ENCODE measurements at places on chromosomes 1 and 21. TPM values are rescaled to one million over a fixed set of nuclear protein-coding genes. Genes with fewer than 3 reads are reported as not detected.

DNA sequence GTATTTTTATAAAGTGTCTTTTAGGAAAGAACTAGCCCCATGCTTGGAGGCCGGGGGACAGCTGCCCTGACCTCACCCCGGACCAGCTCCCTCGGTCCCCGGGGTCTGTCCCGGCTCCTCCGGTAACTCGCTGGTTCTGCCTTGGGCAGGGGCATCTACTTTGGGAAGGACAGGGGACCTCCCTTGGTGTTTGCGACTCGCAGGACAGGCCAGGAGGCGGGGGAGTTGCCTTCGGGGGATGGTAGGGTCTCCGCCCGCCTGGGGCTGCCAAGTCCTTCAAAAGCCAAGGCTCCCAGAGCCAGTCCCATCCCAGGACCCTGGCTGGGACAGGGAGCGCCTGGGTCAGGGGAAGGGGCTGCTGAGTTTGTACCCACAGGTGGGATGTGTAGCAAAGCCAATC, 157.9 kb downstream of the PEX14 start:
- H3K4me1 ChIP-seq: peaks cover 3% of the 10 kb centered on the region
- H3K27me3 ChIP-seq: no peaks in the 10 kb centered on the region
- no peak for DNase-seq
- no peak overlapping the region for H3K4me3 ChIP-seq
- H3K27ac ChIP-seq: no peak overlapping the region
- H3K36me3 ChIP-seq: no peaks in the 10 kb centered on the region

CALML6 gene
- 3.6 TPM for polyA plus RNA-seq

- no peaks in the 10 kb centered on the region for H3K36me3 ChIP-seq
- peak overlapping the region; percentile 30 for H3K27ac ChIP-seq
- no peaks in the 10 kb centered on the region for H3K4me1 ChIP-seq
- H3K27me3 ChIP-seq: no peaks in the 10 kb centered on the region
- no peak for DNase-seq
Observed at GRCh38 chr1:88150330-88150729, 533.7 kb upstream of the PKN2 start.

GRCh38 chr1:45037456-45037855, 25.4 kb downstream of the UROD start:
- no peaks in the 10 kb centered on the region for H3K4me1 ChIP-seq
- H3K27ac ChIP-seq: no peak overlapping the region
- no peak for DNase-seq
- H3K27me3 ChIP-seq: no peaks in the 10 kb centered on the region

SLC37A1 gene
- polyA plus RNA-seq: 8.4 TPM

GRCh38 chr1:171286032-171286705, 27.8 kb upstream of the FMO4 start:
- no peak overlapping the region for H3K4me3 ChIP-seq
- DNase-seq: no peak
- no peaks in the 10 kb centered on the region for H3K4me1 ChIP-seq
- H3K27ac ChIP-seq: no peak overlapping the region
- no peaks in the 10 kb centered on the region for H3K27me3 ChIP-seq
- no peaks in the 10 kb centered on the region for H3K36me3 ChIP-seq

GRCh38 chr1:75725266-75725665, 757 bp downstream of the ACADM start:
- H3K4me3 ChIP-seq: peak overlapping the region; percentile 68
- H3K27me3 ChIP-seq: no peaks in the 10 kb centered on the region
- no peaks in the 10 kb centered on the region for H3K36me3 ChIP-seq
- H3K4me1 ChIP-seq: peaks cover 11% of the 10 kb centered on the region
- no peak for DNase-seq
- peak overlapping the region; percentile 83 for H3K27ac ChIP-seq

CENPL gene
- 0.73 TPM for polyA plus RNA-seq

HSF2BP gene
- 0.11 TPM for polyA plus RNA-seq

GRCh38 chr1:204426035-204426436, 14.4 kb upstream of the PPP1R15B start:
- H3K27ac ChIP-seq: no peak overlapping the region
- no peak overlapping the region for H3K4me3 ChIP-seq
- H3K27me3 ChIP-seq: no peaks in the 10 kb centered on the region
- H3K36me3 ChIP-seq: no peaks in the 10 kb centered on the region
- H3K4me1 ChIP-seq: no peaks in the 10 kb centered on the region

DNA sequence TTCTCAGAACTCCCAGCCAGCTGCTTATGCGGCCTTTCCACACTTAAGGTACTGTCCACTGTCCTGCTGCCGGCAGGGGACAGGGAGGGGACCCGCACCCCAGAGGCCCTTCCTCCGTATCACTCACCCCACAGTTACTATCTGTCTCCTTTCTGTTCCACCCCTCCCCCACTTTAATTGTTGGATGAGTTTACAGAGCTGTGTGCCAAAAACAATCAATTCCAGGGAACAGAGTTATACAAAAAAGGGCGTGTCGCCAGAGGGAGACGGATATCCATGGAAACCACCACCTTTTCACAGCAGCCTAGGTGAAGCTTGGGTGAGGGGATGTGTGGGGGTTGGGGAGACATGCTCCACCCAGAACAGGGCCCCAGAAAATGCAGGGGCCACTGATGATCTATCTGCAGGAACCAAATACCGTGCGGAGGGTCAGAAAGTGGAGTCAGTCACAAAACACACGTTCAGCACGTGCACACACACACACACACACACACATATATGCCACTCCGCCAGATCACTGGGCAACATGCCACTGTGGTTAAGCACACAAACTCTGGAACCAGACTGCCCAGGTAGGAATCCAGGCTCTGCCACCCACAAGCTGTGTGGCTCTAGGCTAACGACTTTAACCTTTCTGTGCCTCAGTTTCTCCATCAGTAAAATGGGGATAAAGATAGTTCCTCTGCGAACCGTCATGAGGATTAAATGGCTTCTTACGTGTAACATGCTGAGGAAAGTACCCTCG, 30.5 kb downstream of the CASZ1 start:
- no peak overlapping the region for H3K27ac ChIP-seq
- H3K36me3 ChIP-seq: no peaks in the 10 kb centered on the region
- H3K4me1 ChIP-seq: peaks cover 15% of the 10 kb centered on the region
- DNase-seq: peak; percentile 83
- no peak overlapping the region for H3K4me3 ChIP-seq

GRCh38 chr1:116537898-116538297, 32.9 kb downstream of the CD58 start:
- H3K4me1 ChIP-seq: no peaks in the 10 kb centered on the region
- no peak overlapping the region for H3K27ac ChIP-seq
- no peak overlapping the region for H3K4me3 ChIP-seq
- H3K36me3 ChIP-seq: no peaks in the 10 kb centered on the region
- H3K27me3 ChIP-seq: no peaks in the 10 kb centered on the region

TNNT2 gene
- 7.0 TPM for polyA plus RNA-seq

DNA sequence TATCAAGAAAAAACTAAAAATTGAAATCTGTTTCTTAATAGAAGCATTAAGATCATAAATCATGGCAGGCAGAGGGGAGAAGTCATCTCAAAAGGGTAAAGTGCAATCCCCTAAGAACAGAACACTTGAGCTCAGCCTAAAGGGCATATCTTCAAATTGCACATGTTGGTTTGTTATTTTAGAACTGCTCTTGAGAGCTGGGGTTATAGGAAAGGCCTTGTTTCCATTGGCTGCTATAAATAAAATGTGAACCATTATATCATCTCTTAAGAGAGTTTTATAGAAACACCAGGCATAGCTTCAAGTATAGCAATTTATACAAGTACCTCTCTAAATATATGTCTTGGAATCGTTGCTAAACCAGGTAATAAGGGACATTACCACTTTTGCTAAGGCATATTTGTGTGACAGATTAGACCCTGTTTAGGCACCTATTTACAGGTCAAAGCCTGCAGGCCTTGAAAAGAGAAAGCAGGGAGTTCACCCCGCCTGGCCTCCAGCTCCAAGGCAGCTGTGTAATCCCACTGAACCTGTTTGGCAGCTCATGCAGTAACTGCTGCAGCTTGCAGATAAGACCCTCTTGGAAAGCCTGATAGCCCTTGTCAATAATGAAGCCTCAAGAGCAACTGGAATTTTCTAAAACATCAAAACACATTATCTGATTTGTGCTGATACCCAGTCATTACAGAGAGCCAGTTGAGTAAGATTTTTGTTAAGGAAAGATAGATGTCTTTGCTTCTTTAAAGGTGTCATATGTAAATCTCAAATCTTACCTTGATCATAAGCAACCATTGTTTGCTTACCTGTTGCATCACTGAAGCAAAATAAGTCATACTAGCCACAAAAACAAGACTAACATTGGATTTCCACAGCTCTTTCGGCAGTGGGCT, 24.2 kb upstream of the SYDE2 start:
- peaks cover 36% of the 10 kb centered on the region for H3K4me1 ChIP-seq
- peak; percentile 72 for DNase-seq
- no peaks in the 10 kb centered on the region for H3K27me3 ChIP-seq

RPF1 gene
- 10.1 TPM for polyA plus RNA-seq

GJA5 gene
- 2.6 TPM for polyA plus RNA-seq

DNA sequence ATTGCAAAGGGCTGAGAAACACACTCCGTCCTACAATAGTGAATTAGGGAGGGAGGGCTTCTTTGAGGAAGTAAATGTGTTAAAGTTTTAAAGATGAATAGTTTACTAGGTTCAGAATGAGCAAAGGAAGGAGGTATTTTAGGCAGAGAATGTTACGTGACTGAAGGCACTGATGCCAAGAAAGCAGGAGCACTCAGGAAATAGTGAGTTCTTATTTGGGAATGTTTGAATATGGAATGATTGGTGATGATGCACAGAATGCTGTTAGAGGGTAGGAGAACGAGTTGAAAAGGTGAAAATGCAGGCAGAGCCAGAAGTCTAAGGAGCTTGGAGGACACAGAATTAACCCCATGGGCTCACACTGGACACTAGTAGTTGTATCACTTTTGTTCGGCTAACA, 108.0 kb downstream of the NRIP1 start:
- no peaks in the 10 kb centered on the region for H3K27me3 ChIP-seq
- H3K36me3 ChIP-seq: no peaks in the 10 kb centered on the region
- no peaks in the 10 kb centered on the region for H3K4me1 ChIP-seq

DNA sequence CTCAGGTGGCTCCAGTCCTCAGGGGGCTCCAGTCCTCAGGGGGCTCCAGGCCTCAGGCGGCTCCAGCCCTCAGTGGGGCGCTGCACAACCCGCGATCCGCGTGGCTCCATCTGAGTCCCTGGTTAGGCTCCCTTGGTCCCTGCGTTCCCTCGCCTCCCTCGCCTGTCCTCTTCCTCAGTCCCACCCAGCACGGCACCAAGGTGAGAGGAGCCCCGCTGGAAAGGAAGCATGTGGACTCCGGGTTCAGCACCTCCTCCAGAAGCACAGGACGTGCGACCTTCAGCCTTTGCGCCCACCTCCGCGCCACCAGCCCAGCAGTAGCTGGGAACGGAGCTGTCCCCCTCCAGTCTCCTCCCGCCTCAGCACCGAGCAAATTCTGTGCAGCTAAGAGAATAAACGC, 8.1 kb upstream of the OR2M5 start:
- no peak overlapping the region for H3K27ac ChIP-seq
- DNase-seq: no peak
- no peaks in the 10 kb centered on the region for H3K27me3 ChIP-seq
- H3K4me1 ChIP-seq: no peaks in the 10 kb centered on the region
- H3K36me3 ChIP-seq: no peaks in the 10 kb centered on the region

DNA sequence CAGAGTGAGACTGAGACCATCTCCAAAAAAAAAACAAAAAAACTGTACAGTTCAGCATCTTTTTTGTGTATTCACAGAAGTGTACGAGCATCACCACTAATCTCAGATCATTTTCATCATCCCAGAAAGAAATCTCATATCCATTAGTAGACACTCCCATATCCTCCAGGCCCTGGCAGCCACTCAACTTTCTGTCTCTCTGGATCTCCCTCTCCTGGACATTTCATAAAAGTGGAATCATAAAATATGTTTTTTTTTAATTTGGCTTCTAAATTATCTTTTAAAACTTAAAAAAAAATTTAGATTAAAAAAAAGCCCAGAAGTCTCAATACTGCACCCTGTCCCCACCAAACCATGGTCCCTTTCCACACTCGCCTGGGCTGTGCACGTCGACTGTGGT, 22.1 kb downstream of the RIPPLY3 start:
- no peaks in the 10 kb centered on the region for H3K36me3 ChIP-seq
- no peak for DNase-seq
- no peak overlapping the region for H3K27ac ChIP-seq
- no peak overlapping the region for H3K4me3 ChIP-seq
- no peaks in the 10 kb centered on the region for H3K4me1 ChIP-seq

GRCh38 chr1:183106746-183107145, 79.3 kb upstream of the LAMC2 start:
- no peaks in the 10 kb centered on the region for H3K27me3 ChIP-seq
- no peaks in the 10 kb centered on the region for H3K4me1 ChIP-seq
- no peaks in the 10 kb centered on the region for H3K36me3 ChIP-seq
- H3K4me3 ChIP-seq: no peak overlapping the region

VWA1 gene
- polyA plus RNA-seq: 58.7 TPM

ADCY10 gene
- not detected for polyA plus RNA-seq

GRCh38 chr1:231216498-231216897, 24.5 kb upstream of the GNPAT start:
- H3K4me3 ChIP-seq: no peak overlapping the region
- no peaks in the 10 kb centered on the region for H3K27me3 ChIP-seq
- no peak overlapping the region for H3K27ac ChIP-seq

HTR6 gene
- polyA plus RNA-seq: not detected

TMOD4 gene
- polyA plus RNA-seq: not detected

GRCh38 chr1:113276507-113276906, 113.8 kb upstream of the MAGI3 start:
- no peak overlapping the region for H3K4me3 ChIP-seq
- H3K27me3 ChIP-seq: no peaks in the 10 kb centered on the region
- peaks cover 5% of the 10 kb centered on the region for H3K4me1 ChIP-seq
- no peaks in the 10 kb centered on the region for H3K36me3 ChIP-seq
- DNase-seq: no peak

EFNA3 gene
- polyA plus RNA-seq: 0.99 TPM

DNA sequence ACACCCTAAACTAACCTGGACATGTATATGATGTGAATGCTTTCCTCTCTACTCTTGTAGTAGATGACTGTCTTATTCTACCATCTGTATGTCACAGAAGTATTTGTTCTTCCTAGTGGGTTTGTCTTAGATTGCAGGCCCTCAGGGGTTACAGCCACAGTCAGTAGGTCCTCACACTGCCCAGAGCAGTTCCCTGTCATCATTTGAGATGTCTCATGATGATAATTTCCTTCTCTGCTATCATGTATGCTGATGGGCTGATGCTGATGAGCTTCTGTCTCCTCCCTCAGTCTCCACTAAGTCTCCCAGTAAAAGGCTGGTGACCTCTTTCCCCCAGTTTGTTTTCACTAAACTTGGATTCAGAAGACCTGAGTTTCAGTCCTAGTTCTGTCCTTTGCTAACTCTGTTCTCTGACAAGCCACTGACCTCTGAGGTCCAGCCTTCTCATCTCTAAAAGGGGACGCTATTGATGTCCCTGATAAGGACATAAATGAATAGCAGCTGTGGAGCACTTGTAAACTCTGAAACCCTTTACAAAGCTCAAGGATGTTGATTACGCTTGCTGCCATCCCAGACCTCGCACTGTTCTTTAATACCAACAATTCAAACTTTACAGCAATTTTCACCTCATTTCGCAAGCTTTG, 3.1 kb upstream of the ETV3 start:
- H3K27ac ChIP-seq: no peak overlapping the region
- peaks cover 12% of the 10 kb centered on the region for H3K4me1 ChIP-seq
- no peak overlapping the region for H3K4me3 ChIP-seq

- H3K4me3 ChIP-seq: no peak overlapping the region
- no peaks in the 10 kb centered on the region for H3K36me3 ChIP-seq
- no peak overlapping the region for H3K27ac ChIP-seq
Observed at GRCh38 chr1:202279806-202280205, 61.9 kb downstream of the UBE2T start.
